Upper lobe of right lung (tissue), 1 donor: ENCODE measurements at places on chromosomes 1 and 21.

DNA sequence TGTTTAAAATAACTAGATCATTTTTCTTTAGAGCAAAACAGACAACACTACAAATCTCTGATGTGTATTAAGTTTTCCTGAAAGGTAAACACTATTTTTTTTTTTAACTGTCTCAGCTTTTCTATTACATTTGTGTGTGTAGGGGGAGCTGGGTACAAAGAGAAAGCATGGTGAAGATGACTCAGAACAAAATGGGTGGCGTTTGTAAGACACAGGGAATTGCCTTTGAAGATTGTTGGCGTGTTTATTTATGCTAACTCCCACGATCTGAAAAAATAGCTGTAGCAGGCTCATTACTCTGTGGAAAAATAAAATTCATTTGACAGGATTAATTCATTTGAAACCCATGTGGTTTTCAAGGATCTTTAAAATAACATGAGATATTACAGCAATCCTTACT, 285.1 kb downstream of the RYR2 start:
- H3K36me3 ChIP-seq = no peaks in the 10 kb centered on the region
- no peak overlapping the region for H3K4me3 ChIP-seq
- H3K4me1 ChIP-seq = no peaks in the 10 kb centered on the region
- no peaks in the 10 kb centered on the region for H3K27me3 ChIP-seq

GRCh38 chr1:233509526-233509925, 104.4 kb upstream of the KCNK1 start:
- H3K27ac ChIP-seq = no peak overlapping the region
- no peaks in the 10 kb centered on the region for H3K36me3 ChIP-seq
- DNase-seq = no peak
- H3K4me1 ChIP-seq = no peaks in the 10 kb centered on the region

- no peak overlapping the region for H3K4me3 ChIP-seq
- no peaks in the 10 kb centered on the region for H3K36me3 ChIP-seq
- peaks cover 22% of the 10 kb centered on the region for H3K27me3 ChIP-seq
- no peaks in the 10 kb centered on the region for H3K4me1 ChIP-seq
- no peak overlapping the region for H3K27ac ChIP-seq
Measured at GRCh38 chr1:37181425-37181824, 147.1 kb upstream of the GRIK3 start.

DNA sequence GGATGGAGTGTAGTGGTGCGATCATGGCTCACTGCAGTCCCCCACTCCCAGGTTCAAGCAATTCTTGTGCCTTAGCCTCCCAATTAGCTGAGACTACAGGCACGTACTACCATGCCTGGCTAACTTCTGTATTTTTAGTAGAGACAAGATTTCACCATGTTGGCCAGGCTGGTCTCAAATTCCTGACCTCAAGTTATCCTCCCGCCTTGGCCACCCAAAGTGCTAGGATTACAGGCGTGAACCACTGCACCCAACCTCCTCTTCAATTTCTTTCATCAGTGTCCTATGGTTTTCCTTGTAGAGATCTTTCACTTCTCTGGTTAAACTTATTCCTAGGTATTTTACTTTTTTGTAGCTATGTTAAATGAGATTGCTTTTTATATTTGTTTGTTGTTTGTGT, 10.7 kb upstream of the MAST2 start:
- H3K27ac ChIP-seq = no peak overlapping the region
- DNase-seq = no peak
- no peaks in the 10 kb centered on the region for H3K27me3 ChIP-seq
- H3K4me3 ChIP-seq = no peak overlapping the region
- H3K36me3 ChIP-seq = no peaks in the 10 kb centered on the region

GRCh38 chr1:147824001-147824400, 63.6 kb upstream of the GJA5 start:
- H3K36me3 ChIP-seq = no peaks in the 10 kb centered on the region
- H3K27ac ChIP-seq = no peak overlapping the region
- no peak for DNase-seq
- no peak overlapping the region for H3K4me3 ChIP-seq
- peaks cover 7% of the 10 kb centered on the region for H3K4me1 ChIP-seq
- H3K27me3 ChIP-seq = no peaks in the 10 kb centered on the region

- H3K36me3 ChIP-seq = no peaks in the 10 kb centered on the region
- no peak overlapping the region for H3K27ac ChIP-seq
- peaks cover 24% of the 10 kb centered on the region for H3K4me1 ChIP-seq
- no peaks in the 10 kb centered on the region for H3K27me3 ChIP-seq
- DNase-seq = no peak
Measured at GRCh38 chr1:245878585-245878984, 628.5 kb downstream of the SMYD3 start.

DNA sequence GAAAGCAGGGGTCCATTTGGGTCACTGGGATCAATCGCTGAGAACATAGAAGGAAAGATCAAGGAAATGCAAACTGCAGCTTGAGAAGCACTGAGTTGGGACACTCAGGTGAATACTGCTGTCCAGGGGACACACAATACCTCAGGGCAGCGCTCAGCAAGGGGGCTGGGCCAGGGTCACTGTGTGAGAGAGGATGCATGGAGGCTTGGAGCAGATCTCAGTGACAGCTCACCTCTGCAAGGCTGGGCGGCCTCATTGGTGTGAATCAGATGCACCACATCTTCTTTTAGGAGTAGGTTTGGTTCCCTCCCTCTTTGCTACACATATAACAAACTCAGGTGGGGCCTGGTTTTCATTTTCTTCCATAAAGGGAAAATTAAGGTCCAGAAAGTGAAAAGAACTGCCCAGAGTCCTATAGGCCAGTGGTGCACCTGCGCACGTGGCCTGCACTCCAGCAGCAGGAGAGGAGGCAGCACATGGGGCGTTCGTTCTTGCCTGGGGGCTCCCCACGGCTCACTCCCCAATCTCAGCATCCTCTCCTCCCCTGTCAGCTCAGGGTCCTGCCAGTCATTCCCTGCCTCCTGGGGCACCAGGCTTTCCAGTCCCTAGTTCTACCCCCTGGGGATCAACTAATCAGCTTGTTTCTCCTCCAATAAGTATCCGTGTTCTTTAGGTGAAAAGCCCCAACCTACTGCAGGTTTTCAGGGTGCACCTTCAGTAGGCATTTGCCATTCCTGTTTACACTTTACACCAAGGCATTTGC, 1.5 kb downstream of the A3GALT2 start:
- H3K27ac ChIP-seq = no peak overlapping the region
- H3K4me1 ChIP-seq = no peaks in the 10 kb centered on the region
- H3K36me3 ChIP-seq = peaks cover 17% of the 10 kb centered on the region
- peak; percentile 55 for DNase-seq
- H3K4me3 ChIP-seq = no peak overlapping the region
- no peaks in the 10 kb centered on the region for H3K27me3 ChIP-seq

DNA sequence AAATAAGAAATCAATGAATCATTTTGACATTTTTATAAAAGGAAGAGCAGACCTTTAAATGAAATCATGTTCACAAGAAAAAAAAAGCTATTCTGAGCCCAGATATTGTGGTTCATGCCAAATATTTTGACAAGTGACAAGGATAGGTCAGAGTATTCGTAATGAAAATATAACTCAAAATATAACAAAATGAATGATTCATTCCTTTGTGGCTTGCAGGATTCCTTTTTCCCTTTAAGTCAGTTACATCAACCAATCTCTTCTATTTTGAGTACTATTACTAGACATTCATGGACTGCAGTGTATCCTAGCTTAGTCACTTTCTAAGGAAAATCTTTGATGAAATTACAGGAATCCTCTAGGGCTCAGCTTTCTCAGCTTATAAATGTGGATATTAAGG, 188.7 kb downstream of the COL11A1 start:
- no peak overlapping the region for H3K4me3 ChIP-seq
- DNase-seq = no peak
- no peaks in the 10 kb centered on the region for H3K27me3 ChIP-seq
- H3K27ac ChIP-seq = no peak overlapping the region
- no peaks in the 10 kb centered on the region for H3K4me1 ChIP-seq
- H3K36me3 ChIP-seq = no peaks in the 10 kb centered on the region

DNA sequence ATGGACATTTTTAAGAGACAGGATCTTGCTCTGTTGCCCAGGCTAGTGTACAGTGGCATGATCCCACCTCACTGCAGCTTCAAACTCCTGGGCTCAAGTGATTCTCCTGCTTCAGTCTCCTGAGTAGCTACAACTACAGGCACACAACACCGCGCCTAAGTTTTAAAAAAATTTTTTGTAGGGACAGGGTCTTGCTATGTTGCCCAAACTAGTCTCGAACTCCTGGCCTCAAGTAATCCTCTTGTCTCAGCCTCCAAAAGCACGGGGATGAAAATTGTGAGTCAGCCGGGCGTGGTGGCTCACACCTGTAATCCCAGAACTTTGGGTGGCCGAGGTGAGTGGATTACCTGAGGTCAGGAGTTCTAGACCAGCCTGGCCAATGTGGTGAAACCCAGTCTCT, 20.4 kb downstream of the MYSM1 start:
- no peaks in the 10 kb centered on the region for H3K4me1 ChIP-seq
- no peak overlapping the region for H3K27ac ChIP-seq
- H3K36me3 ChIP-seq = peaks cover 82% of the 10 kb centered on the region

- no peaks in the 10 kb centered on the region for H3K36me3 ChIP-seq
- H3K4me1 ChIP-seq = peaks cover 48% of the 10 kb centered on the region
- peak overlapping the region; percentile 100 for H3K27ac ChIP-seq
- H3K4me3 ChIP-seq = peak overlapping the region; percentile 6
- peak; percentile 74 for DNase-seq
Measured at GRCh38 chr1:226001963-226002666, 3.0 kb upstream of the SDE2 start.

- H3K27ac ChIP-seq = no peak overlapping the region
- no peaks in the 10 kb centered on the region for H3K36me3 ChIP-seq
Measured at GRCh38 chr1:164320790-164321731, 237.9 kb upstream of the PBX1 start.

GRCh38 chr1:119410961-119411360, 4.0 kb upstream of the HSD3B2 start:
- H3K36me3 ChIP-seq = no peaks in the 10 kb centered on the region
- no peaks in the 10 kb centered on the region for H3K27me3 ChIP-seq
- no peaks in the 10 kb centered on the region for H3K4me1 ChIP-seq

DNA sequence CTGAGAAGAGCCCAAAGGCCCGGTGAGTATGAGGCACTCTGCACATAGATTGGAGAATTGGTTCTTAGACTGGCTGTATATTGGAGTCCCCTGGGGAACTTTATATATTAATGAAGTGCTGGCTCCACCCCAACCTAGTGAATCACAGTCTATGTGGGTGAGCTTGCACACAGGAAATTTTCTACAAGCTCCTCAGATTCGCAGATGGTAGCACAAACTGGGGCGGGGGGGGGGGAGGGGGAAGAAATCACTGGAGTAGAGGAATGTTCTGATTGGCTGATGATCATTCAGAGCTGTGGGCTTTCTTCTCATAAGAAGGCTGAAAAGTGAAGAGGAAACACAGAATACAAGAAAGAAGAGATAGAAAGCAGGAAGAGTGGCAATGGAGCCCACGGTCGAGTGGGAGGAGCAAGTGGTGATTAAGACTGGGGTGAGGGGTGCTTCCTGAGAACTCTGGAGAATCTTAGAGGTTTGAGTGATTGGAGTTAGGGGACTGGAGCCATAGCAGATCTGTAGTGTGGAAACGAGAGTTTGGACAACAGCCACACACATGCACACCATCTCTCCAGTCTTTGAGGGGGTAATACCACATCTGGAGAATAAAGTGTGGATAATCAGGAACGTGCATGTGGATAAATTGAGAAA, 465.9 kb upstream of the DAB1 start:
- H3K36me3 ChIP-seq = no peaks in the 10 kb centered on the region
- H3K27me3 ChIP-seq = no peaks in the 10 kb centered on the region
- no peak overlapping the region for H3K27ac ChIP-seq
- DNase-seq = no peak

DNA sequence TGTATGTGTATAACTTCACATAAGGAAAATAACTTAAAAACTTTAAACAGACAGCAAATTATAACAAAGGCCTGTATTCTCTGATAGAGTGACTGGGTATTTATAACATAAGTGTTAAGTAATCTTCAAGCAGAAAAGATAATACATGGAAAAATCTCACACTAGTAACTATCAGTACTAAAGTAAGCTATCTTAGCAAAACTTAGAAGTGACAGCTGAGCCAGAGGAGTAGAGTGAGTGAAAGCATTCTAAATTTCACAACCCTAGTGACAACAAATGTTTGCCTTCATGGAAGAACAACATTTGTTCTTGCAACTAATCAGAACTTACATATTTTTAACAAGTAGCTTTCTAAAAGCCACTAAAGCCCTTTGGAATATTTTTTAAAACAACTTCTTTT, 74.5 kb upstream of the B3GALT2 start:
- no peak overlapping the region for H3K4me3 ChIP-seq
- H3K27ac ChIP-seq = no peak overlapping the region
- no peaks in the 10 kb centered on the region for H3K27me3 ChIP-seq
- no peaks in the 10 kb centered on the region for H3K36me3 ChIP-seq

DNA sequence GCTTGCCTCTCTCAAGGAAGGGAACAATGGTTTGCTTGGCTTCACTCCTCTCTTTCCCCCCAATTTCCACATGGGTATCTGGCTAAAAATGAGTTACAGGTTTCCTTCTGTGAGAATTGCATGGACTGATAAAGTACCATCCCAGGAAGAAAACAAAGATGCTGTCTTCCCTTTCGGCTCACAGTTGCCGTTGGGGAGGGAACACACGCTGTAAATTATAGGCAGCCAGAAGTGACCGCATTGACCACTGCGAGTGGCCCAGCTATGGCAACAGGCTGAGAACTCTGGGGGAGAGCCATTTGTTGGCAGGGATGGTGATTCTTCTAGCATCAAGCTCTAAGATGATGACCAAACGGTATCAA, 2.9 kb downstream of the RUNX1 start:
- H3K4me1 ChIP-seq = peaks cover 28% of the 10 kb centered on the region
- DNase-seq = no peak
- peak overlapping the region; percentile 71 for H3K27ac ChIP-seq
- no peaks in the 10 kb centered on the region for H3K27me3 ChIP-seq
- peak overlapping the region; percentile 42 for H3K4me3 ChIP-seq
- H3K36me3 ChIP-seq = no peaks in the 10 kb centered on the region

DNA sequence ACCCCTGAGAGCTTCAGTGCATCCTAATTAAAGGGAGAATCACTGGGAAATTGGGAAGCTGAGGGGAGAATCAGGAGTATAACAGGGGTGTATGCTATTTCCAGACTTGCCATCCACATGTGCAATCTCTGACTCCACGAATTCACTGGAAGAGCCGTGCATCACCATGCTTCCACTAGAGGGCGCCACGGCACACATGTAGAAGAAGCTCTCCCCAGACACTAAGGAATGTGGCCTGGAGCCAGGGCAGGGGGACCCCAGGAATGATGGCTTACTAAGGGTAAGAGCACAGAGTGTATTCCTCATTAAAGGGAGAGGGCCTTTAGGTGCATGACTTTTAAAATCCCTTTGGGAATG, 81.5 kb downstream of the ABCA4 start:
- H3K27me3 ChIP-seq = no peaks in the 10 kb centered on the region
- H3K36me3 ChIP-seq = no peaks in the 10 kb centered on the region
- peak; percentile 81 for DNase-seq
- H3K27ac ChIP-seq = no peak overlapping the region
- peaks cover 17% of the 10 kb centered on the region for H3K4me1 ChIP-seq

GRCh38 chr1:108556499-108556898, 3.4 kb upstream of the EEIG2 start:
- peak overlapping the region; percentile 32 for H3K27ac ChIP-seq
- peaks cover 18% of the 10 kb centered on the region for H3K4me1 ChIP-seq
- no peak for DNase-seq
- no peaks in the 10 kb centered on the region for H3K36me3 ChIP-seq
- H3K4me3 ChIP-seq = no peak overlapping the region

GRCh38 chr21:38956856-38957571, 151.3 kb downstream of the ETS2 start:
- peak overlapping the region; percentile 2 for H3K27ac ChIP-seq
- no peaks in the 10 kb centered on the region for H3K27me3 ChIP-seq
- DNase-seq = no peak
- H3K4me1 ChIP-seq = peaks cover 13% of the 10 kb centered on the region

GRCh38 chr1:229046251-229046853, 224.6 kb upstream of the RAB4A start:
- no peak overlapping the region for H3K4me3 ChIP-seq
- no peaks in the 10 kb centered on the region for H3K36me3 ChIP-seq
- H3K4me1 ChIP-seq = no peaks in the 10 kb centered on the region
- H3K27ac ChIP-seq = no peak overlapping the region
